SW 1271 (cell line): ENCODE measurements at places on chromosomes 5 and 9.

GRCh38 chr5:96968614-96969013 lies 32.7 kb downstream of the LNPEP start:
- DNase-seq = no peak

- no peak for DNase-seq
Measured at GRCh38 chr9:818958-819357, 22.5 kb upstream of the DMRT1 start.

- DNase-seq = peak; percentile 16
Measured at GRCh38 chr5:57986761-57987341, 473.0 kb downstream of the PLK2 start.

DNA sequence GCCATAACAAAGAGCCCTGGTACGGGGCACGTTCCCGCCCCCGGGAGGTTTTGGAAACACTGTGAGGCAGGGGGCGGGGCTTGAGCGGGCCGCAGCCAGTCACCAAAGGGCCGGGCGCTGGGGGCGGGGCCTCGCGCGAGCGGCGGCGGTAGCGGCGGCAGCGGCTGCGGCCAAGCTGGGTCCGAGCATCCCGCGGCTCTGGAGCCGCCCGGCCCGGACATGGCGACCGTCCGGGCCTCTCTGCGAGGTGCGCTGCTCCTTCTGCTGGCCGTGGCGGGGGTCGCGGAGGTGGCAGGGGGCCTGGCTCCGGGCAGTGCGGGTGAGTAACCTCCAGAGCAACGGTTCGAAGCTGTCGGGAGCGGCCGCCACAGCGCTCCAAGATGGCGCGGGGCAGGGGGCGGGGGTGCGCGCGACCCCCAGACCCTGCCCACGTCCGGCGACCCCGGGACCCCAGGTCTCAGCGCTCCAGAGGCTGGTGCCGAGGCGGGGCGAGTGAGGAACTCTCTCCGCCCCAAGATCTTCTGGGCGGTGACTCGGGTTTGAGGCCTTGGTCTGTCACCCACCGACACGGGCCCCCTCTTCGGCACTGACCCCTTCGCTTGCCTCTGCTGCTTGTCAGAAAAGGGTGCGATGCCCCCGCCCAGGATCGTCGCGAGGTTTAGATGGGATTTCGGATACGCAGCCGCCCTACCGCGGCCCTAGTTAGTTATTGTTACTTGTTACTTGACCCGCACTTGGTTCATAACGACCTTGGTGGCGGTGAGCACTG lies at the start of gene RECK:
Gene RECK, plus strand, starts transcription at position 134 of the 769 bp plus-strand sequence. Its CDS starts 86 bp downstream, at position 220.
- DNase-seq = peak; percentile 68

DNA sequence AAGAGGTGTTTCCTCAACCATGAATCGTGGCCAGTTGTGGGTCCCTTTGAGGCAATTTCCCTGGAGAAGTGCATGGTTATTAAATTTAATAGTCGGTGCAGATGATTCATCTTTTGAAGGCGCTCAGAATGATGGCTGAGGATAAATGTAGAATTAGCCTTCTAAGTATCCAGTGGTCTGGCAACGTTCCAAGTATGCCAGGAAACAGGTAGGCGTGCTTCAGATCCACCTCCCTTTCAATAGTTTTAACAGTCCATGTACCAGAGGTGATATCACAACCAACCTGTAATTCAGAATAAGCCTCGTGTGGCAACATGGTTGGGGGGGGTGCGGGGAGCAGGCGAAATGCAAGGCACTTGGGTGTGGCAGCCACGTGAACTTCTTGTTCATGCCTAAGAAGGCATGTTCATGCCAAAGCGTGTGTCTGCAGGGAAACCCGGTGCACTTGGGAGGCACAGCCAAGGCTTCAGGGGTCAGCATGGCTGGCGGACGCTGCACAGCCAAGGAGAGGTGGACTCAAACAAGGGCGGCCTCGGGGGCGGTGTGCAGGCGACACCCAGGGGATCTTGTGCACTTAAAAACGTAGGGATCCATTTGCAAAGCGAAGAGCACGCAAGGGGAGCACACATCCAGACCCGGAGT lies 5.2 kb upstream of the NKD2 start:
- no peak for DNase-seq

GRCh38 chr5:73031839-73032238 lies 76.0 kb downstream of the FCHO2 start:
- DNase-seq = no peak

- no peak for DNase-seq
Measured at GRCh38 chr9:92631452-92632343, 38.2 kb downstream of the IPPK start.

DNA sequence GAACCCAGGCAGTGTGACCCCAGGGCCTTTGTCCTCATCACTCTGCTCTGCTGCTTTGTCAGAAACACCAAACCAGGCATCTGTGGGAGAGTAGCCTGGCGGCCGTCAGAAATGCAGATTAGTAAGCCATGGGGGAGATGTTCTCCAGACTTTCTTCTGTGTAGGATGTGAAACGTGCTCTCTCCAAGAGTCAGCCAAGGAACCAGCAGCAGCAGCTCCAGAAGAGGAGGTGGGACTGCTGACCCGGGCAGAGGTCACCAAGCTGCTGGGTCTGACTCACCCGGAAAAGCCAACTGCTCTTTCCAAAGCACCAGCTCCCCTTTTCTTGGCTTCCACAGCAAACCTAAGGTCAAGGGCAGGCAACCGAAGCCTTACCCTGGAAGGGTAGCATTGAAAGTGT lies 14.4 kb upstream of the ABLIM3 start:
- no peak for DNase-seq

GRCh38 chr5:23014825-23015224 lies 161.7 kb upstream of the CDH12 start:
- no peak for DNase-seq

- no peak for DNase-seq
Measured at GRCh38 chr5:168479166-168479565, 7.1 kb upstream of the RARS1 start.

DNA sequence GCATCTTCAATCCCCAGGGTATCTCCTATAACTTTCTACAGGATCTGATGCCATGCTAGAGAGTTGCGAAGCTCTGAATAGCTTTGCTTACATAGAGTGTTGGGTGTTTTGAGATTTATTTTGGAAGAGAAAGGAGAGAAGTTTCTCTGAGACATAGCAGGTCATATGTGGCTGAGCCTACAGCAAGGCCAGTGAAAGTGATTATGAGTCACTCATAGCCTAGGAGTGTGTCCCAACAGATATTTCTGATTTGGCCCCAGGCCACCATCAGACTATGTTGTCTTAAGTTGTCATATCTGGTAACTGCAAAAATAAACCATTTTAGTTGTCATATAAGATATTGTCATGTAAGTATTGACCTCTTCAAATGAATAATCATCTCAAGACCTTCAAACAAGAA lies 132.0 kb upstream of the RAI14 start:
- no peak for DNase-seq

DNA sequence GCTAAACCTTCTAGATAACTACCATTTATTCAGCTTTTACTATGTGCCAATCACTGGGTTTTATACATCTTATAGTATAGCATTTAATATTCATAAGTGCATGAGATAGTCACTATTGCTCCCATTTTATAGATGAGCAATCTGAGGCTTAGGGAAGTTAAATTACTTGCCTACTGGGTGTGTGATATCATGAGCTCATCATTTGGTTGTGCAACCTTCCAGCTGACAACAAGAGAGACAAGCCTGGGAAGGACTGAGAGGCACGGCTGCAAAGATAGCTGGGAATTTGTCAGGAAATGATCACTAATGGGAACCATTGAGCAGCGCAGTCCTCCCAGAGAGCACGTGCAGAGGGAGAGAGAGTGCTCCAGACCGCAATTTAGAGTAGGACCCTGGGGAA lies 481.6 kb upstream of the KIF2A start:
- DNase-seq = no peak

DNA sequence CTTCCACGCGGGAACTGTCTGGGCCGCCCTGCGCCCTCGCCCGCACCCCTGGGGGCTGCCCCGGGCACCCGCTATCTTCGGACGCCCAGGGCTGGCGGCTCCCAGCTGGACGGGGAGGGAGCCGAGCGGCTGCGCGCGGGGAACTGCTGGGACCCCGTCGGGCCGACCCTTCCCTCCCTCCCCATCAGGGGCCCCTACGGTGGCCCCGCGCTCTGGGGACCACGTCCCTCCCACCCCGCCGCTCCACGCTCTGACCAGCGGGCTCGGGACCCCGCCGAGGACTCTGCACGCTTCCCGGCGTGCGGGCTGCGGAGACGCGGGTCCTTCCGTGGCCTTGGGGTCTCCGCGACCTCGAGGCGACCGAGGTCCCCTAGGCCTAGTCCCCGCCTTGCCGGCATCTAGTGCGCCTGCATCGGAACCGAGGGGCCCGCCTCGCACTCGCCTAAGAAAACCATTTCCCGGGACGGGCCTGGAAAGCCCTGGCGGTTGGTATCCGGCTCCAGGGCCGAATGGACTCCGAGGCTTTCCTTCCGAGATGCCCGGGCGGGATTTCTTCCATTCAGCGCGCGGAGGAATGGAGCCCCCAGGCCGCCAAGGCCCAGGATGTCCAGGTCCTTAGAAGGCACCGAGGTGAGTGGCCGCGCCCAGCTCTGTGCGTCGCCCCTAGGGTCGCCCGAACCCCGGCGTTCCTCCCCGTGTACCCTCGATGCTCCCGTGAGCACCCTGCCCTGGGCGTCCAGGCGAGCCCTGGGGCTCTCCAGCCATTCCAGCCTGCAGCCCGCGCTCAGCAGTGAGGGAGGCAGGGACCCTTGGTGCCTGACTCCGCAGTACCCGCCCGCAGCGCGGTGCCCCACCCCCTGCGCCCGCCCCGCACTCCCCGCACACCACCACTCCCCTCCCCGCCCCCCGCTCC lies 705 bp upstream of the SLC6A3 start:
- DNase-seq = no peak

- DNase-seq = no peak
Measured at GRCh38 chr5:61915646-61916045, 390.4 kb upstream of the KIF2A start.

DNA sequence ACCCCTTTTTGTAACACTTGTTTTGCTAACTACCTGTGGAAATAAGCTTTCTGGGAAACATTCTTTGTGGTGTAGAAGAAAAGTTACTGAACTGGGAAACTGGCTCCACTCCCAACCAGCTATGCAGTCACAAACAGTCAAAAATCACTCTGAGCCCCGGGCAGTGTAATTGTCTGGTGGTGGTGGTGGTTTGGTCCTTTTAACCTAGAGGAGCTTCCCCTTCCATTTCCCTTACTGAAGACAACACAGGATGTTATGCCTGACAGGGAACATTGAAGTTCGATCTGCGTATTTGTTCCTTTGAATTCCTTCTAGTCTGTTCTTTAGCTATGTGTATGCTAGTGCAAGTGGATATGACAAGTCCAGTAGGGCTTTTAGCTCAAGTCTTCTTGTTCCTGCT lies 56.8 kb upstream of the TBCA start:
- no peak for DNase-seq

DNA sequence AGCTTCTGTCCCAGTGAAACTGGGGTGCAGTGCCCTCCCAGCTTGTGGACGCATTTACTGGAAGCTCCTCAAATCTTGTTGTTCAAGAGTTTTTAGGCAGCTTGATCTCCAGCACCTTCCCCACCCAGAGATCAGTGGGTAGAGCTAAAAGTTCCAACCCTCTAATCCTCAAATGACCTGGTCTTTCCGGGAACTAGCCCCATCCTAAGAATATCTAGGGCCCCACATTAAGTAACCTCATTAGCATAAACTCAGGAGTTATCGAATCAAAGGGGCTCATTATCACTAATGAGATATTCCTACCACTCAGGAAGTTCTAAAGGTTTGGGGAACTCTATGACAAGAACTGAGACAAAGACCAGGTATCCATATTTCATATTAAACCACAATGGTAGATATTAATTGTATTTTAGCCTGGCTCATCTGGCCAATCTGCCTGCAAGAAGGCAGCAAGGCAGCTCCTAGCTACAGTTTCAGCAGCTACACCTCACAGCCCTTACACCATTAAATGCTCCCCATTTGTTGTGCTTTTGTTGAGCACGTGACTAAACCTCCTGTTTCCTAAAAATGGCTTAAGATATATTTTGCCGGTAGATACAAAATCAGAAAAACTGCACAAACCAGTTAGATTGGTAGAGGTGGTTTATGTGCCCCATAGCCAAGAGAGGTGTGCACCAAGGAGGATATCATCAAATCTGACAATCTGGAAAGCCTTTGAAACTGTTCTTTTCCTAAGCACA lies 24.6 kb upstream of the SLC22A5 start:
- no peak for DNase-seq

DNA sequence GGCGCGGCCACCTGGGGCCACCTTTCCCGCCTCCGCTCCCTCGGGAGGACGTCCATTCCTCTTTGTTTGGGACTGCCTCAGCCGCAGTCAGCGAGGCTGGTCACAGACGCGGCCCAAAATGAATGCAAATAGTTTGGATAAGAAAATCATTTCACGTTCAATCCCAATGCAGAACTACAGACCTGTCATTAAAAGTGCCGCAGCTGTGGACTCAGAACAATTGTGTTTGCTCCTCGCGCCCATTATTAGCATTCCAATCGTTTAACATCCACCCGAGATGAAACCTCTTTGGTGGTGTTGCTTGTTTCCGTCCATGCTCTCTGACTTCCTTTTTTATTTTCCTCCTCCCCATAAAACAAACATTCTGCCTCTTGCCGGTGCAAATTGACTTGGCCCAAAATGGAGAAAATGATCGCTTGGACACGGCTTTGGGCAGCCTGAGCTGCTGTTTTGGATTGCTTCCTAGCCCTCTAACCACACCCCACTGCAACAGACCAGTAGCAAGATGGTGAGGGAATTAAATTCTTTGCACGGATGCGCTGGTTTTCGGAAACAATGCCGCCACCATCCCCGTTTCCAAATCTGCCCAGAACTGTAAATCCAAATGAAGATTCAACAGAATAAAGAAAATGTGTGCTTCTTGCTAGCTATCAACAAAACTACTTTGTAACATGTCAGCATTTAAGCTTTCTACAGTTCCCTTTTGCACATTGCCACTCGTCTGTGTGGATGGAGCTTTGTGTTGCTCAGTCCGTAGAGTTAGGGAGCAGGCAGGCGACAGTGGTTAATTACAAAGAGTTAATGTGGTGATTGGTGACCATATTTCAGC lies 784 bp downstream of the NLN start:
- DNase-seq = peak; percentile 78

DNA sequence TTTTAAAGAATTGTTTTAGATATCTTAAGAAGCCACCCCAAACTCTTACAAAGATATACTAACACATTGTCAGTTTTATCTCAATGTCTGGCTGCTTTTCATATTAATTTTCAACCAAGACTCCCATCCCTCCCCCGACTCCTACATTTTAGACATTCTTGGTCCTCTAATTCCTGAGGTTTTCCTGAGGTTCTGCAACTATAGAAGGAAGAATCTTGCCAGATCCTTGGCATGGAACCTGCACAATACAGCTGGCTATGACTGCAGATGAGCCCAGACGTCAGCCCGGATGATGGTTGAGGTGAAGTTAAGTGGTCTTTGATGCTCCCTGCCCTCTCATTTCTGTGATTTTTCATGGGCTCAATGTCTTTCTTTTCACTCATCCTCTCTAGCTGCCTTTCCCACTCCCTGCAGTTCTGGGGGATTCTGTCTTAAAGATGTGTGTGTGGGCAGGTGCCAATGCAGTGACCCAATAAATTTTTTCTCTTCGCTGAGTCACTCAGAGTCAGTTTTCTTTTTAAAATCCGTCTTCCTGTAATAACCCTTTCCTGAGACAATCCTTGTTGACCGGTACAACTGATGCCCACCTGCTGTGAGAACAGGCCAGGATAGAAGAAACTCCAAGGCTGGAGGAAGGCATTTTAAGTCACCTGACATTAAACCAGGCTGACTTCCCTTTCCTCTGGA lies 237.8 kb upstream of the GAS1 start:
- DNase-seq = no peak
